Stimulated activated CD4-positive, alpha-beta T cell treated with anti-CD3 and anti-CD28 coated beads, Interleukin-1b, Interleukin-23, amount 100 ng/mL, for 48 hours (primary cell): ENCODE measurements at places on chromosomes 16 and 17.

- no peak for DNase-seq
Measured at GRCh38 chr17:82493226-82493781, 26.2 kb upstream of the FOXK2 start.

DNA sequence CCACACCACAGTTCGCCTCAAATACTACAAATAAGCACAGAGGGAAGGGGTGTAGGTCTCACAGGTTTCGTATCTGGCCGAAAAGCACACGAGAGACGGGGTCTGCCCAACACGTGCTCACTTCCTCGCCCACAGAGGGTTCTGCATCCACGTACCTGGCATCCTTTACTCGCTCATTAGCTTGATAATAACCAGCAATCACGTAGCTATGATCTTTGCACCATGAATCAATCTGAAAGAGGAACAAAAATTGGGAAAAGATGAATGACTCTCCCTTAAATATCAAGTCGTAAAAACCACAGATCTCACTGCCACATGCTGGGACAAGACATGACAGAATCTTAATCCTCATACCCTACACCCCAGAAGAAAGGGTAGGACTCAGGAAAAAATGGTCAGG, 10.5 kb downstream of the EMC8 start:
- DNase-seq = no peak

- DNase-seq = no peak
Measured at GRCh38 chr16:46768809-46769208, 20.7 kb upstream of the MYLK3 start.

DNA sequence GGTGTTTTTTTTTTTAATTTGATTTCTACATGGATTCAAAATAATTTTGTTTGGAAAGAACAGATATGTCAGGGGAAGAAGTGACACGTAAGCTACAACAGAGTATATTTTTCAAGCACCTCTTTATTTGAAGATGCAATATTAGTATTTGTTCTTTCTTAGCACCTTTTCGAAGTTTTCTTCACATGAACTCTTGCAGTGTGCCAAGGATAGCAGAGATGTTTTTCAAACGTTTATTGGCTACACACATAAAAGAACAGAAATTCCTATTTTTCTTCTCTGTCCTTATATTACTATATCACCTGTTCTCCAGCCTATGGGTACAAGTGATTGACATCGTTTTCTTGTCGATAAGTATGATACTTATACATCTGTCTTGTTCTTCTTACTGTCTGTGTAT, 192.7 kb upstream of the TBX2 start:
- no peak for DNase-seq
